ENCODE measurements at places on chromosomes 7 and 10. TPM values are rescaled to one million over a fixed set of nuclear protein-coding genes. Genes with fewer than 3 reads are reported as not detected.

The OR2A12 gene
- not detected for total RNA-seq

DNA sequence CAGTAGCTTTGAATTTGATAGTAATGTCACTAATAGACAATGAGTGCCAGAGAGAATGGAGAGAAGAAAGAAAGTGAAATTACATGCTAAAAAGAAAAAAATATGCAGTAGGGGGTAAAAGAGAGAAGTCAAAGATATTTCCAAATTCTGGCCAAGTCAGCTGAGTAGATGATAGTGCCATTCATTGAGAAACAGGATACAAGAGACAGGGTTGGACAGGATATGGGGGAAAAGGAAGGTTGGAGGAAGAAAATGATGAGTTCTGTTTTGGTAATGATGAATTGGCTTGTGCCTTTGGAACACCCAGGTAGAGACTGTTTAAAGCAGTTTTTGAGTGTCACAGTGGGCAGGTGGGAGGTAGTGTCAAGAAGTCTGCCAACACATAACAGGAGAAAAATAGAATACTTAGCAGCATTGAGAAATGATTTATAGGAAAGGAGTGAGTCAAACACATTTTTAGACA is 78.3 kb downstream of the LRRC17 start:
- DNase-seq = no peak

- DNase-seq = no peak
Observed at GRCh38 chr10:34081347-34081743, 733.8 kb downstream of the PARD3 start.

The WNT2 gene
- 0.35 TPM for total RNA-seq

GRCh38 chr7:74473116-74473515 is 19.4 kb downstream of the GTF2IRD1 start:
- no peak for DNase-seq

DNA sequence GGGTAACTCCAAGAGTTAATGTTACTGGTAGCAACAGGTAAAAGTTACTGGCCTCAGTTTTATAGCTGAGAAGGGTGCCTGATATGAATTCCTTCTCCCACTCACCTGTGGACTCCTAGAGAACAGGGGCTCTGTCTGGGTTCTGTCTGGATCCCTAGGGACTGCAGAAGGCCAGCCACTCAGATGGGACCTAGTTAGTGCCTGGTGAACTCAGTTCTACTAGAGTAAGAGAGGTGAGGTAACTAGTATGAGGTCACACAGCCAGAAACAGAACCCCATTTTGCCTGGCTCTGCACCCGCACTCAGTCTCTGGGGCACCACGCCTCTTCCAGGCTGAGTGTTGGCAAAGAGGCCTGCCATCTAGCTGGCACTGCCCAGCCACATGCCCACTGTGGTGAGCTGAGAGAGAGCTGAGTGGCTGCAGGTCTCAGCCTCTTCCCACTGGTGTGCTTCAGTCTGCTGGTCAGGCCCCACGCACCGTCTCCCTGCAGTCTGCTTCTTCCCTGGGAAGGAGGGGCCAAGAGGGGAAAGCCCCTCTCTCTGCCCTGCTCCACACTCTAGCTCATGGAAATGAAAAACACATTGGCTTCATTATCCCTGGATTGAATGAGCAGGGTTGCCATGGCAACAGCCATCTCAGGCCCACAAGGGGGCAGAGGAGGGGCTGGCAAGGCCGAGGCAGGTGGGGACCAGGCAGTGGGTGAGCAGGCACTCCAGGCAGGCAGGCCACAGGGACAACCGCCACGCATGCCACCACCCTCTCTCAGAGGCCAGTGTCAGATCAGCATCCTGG is 110.6 kb downstream of the ZMIZ1 start:
- peak; percentile 38 for DNase-seq

DNA sequence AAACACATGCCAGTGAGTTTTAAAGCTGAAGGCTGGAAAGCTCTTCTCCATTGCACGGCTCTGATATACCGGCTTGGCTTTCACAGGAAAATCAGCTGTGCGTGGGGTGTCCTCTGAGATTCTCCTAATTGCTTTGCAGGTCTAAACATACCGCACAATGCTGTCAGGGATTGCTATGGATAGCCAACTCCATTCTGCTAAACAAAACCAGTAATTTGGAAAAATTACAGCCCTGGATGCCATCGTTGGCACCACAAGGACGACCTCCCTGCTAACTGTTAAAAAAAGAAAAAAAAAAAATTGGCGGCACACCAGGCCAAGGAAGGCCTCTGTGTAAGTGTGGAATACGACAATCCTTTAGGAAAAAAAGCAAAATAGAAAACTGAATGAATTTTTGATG is 118.6 kb upstream of the ADARB2 start:
- DNase-seq = no peak

DNA sequence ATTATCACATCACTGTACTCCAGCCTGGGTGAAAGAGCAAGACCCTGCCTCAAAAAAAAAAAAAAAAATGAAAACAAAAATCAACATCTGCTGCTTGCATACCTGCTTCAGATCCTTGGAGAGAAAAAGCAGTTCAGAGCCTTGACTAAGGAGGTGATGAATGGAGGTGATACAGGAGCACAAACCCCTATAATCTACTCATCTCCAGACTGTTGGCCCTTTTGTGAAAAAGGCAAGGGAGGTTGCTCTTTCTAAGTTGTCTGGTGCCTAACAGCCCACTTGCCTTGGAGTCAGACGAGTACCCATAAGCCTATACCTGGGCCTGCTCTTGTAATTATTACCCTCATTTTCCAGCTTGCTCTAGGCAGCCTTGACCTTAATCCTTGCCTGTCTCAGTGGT is 1.4 kb downstream of the SFXN2 start:
- no peak for DNase-seq

- peak; percentile 71 for DNase-seq
Observed at GRCh38 chr10:89426230-89426868, 12.0 kb downstream of the IFIT5 start.

- no peak for DNase-seq
Observed at GRCh38 chr10:2990764-2991163, 76.6 kb upstream of the PFKP start.

DNA sequence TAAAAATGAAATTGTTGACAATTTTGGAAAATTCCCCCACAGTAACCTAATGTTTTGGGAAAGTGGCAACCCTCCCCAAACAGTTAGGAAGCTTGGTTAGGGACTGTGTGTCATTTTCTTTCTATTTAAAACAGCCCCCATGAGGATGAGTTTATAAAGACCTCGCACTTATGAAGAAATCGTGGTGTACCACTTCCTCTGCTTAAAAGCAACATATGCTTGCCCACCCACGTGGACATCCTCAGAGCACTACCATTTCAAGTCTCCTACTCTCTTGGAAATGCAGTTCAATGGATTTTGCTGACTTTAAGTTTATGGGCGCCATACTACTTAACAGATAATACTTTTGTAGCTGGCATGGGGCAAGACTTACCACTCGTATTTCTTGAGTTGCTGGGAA is 223.8 kb downstream of the DYNC1I1 start:
- DNase-seq = no peak

The AGMO gene
- total RNA-seq = 0.35 TPM

GRCh38 chr7:105810556-105810955 is 65.8 kb downstream of the ATXN7L1 start:
- no peak for DNase-seq
